ENCODE measurements at places on chromosomes 6 and 20.

DNA sequence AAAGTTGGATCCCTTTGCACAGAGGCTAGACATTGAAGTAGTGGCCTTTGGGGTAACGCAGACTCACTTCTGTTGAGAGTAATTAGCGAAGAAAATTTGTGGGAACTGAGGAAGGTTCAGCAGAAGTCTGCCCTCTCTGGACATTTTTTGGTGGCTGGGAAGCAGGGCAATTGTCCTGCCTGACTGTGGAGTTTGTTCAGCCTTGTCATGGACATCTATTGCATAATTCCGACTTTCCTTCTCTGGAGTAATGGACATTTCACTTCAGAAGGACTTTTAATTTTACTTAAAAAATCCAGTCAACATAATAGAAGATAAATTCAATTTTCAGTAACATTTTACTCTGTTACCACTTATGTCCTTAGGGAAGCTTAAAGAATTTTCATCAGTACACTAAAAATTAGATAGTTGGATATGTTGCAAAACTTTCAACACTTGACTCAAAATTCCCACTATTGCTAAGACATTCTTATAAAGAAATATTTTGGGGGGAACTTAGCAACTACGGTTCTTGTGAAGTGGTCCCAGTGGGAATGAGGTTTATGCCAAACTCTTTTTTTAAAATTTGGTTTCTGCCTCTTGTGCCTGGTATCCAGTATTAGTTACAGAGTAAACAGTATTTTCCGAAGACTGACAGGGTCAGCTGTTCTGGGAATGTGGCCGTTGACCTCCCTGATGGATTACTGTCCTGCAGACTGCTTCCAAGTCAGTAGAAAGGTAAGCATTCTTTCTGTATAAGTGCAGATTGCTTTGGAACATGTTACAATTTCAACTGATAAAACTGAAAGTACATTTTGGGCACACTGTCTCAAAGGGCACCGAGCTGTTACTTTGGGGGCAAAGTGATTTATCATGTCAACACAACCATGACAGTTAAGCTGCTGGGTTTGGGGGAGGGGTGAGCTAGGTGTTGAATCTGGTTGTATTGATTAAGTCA, 100.6 kb upstream of the MLIP start:
- DNase-seq: no peak

- DNase-seq: no peak
These were observed 6.8 kb upstream of the GMEB2 start for GRCh38 chr20:63633732-63634131.

DNA sequence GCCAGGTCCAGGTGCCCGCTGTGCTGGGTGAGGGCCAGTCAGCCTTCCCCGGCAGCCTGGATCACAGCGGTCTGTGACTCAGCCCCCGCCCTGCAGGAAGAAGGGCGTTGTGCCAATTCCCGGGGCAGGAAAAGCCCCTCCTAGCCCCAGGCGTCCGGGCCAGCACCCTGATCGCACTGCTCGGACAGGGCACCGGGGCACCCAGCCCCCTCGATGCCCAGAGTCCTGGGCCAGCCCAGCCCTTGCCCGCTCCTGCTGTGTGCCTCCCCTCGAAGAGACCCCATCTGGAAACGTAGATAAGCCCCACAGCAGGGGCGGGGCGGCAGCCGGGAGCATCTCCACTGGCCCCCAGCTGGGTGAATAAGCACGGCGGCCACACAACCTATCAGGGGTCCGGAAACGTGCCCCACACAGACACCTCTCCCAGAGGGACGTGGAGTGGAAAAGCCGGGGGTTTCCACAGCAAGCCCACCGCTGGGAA, 9.9 kb downstream of the LAMA5 start:
- DNase-seq: no peak

- peak; percentile 17 for DNase-seq
These were observed 57.2 kb upstream of the ARHGAP18 start for GRCh38 chr6:129766959-129767728.

DNA sequence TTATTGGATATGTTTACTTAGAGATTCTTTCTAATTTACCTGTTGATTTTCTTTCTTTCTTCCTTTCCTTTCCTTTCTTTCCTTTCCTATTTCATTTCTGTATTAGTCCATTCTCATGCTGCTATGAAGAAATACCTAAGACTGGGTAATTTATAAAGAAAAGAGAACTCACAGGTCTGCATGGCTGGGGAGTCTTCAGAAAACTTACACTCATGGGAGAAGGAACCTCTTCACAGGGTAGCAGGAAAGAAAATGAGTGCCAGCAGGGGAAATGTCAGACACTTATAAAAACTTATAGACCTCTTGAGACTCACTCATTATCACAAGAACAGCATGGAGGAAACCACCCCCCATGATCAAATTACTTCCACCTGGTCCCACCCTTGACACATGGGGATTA, 40.8 kb downstream of the HDAC2 start:
- DNase-seq: no peak

DNA sequence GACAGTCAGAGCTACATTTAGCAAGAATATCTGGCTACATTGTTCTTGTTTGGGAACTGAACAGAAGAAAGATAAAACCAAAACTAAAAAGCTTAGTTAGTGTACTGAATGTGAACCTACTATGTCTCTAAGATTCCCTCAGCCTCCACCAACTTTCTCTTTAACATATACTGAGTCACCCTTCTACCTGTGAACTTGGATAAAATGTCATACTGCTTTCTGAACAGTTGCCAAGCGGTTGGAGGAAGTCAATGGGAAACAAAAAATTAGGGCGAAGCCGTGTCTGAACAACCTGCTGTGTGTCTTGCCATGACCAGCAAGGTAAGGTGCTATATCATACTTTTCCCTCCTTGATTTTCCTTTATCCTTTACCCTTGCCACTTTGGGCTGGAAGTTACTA, 243.5 kb downstream of the BTBD9 start:
- no peak for DNase-seq

- DNase-seq: no peak
These were observed 8.9 kb downstream of the FITM2 start for GRCh38 chr20:44302026-44302669.

- DNase-seq: no peak
These were observed 125.6 kb upstream of the STXBP5 start for GRCh38 chr6:147078602-147079001.

DNA sequence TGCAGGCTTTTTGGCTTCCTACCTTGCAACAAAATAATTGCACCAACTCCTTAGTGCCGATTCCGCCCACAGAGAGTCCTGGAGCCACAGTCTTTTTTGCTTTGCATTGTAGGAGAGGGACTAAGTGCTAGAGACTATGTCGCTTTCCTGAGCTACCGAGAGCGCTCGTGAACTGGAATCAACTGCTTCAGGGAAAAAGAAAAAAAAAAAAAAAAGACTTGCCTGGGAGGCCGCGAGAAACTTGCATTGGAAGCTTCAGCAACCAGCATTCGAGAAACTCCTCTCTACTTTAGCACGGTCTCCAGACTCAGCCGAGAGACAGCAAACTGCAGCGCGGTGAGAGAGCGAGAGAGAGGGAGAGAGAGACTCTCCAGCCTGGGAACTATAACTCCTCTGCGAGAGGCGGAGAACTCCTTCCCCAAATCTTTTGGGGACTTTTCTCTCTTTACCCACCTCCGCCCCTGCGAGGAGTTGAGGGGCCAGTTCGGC, 420 bp downstream of the SOX4 start:
- no peak for DNase-seq

- no peak for DNase-seq
These were observed 18.3 kb downstream of the DSP start for GRCh38 chr6:7559651-7560385.

GRCh38 chr20:55596431-55596830, 408.9 kb downstream of the CBLN4 start:
- DNase-seq: no peak

GRCh38 chr20:34473262-34473883, 42.8 kb upstream of the DYNLRB1 start:
- DNase-seq: no peak

GRCh38 chr6:111793711-111794111, 79.5 kb downstream of the FYN start:
- DNase-seq: no peak

DNA sequence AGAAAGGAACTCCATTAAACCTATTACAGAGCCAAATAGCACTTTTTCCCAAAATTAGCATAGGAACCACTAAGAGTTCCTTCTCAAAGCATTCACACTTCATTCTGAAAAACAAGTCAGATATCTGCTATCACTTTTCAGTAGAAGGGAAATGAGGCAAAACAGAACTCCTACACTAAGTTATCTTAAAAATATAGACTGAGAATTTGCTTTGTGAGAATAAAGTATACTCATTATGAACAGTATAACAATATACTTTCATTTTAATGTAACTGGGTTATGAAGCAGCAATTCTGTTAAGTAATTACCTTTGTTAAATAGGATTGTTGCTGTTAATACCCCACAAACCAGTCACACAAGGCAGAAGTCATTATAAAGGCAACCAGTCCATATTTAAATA, 8.7 kb downstream of the MTRF1L start:
- DNase-seq: no peak

DNA sequence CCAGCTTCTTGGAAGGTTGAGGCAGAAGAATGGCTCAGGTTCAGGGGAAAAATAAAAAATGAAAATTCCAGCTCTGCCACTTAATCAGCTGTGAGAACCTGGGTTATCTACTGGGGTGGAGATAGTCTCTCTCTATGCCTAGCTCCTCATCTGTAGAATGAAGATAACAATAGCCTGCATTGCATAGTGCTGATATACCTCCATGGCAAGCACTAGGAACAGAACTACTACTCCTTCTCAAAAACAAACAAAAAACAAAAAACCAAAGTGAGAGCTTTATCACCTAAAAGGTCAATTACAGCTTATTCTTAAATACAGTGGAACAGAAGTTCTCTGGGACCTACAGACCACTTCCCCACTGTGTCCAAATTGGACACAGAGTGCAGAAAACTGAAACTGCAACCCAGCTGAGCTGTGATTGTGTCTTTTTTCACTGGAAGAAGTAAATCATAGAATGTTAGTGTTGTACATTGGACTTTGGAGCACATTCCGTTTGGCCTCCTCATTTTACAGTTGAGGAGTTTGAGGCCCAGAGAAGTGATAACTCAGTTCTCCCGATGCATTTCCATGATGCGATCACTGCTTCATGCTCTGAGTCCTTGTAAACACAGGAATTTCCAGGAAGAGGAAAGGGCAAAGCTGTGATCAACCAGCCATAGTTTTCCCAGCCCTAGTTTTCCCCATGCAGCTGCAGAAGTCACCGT, 23.3 kb downstream of the MTFR2 start:
- no peak for DNase-seq

- DNase-seq: no peak
These were observed 16.2 kb downstream of the ADGRB3 start for GRCh38 chr6:68651011-68651985.

DNA sequence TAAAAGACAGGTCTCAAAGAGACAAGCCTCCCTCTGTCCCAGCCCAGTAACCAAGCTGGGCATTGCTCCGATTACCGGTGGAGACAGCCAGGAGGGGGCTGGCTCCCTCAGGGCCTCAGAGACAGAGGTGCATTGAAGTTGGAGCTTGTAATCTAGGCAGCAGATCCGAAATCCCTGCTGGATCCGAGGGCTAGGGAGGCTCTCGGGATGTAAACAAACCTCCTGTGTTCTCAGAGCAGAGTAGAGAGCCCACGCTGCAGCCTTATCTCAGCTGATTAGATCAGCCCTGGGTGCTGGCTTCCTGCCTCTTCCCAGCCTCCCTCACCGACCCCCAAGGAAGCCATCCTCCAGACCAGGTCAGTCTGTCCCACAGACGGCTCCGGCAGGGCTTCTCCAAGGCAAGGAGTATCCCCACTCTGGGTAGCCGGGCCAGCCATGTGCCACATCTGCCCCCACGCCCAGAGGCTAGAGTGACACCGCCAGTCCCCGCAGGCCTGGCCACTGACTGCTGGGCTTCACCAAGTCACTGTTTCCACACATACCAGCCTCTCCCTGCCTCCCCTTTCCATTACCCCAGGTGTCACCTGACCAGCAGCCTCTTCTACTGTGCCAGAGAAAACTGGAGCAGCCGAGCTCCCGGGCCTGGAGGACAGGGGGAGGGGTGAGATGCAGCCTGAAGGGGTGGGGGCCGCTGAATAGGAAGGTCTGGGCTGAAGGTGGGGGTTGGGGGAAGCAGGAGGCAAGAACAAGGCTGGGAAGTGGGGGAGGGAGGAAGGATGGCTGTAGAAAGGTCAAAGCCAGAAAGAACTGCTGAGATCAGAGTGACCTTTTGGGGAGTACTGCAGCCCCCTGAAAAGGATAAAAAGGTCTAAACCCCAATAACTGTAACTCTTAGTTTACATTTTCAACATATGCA, 6.0 kb downstream of the SDC4 start:
- DNase-seq: no peak

DNA sequence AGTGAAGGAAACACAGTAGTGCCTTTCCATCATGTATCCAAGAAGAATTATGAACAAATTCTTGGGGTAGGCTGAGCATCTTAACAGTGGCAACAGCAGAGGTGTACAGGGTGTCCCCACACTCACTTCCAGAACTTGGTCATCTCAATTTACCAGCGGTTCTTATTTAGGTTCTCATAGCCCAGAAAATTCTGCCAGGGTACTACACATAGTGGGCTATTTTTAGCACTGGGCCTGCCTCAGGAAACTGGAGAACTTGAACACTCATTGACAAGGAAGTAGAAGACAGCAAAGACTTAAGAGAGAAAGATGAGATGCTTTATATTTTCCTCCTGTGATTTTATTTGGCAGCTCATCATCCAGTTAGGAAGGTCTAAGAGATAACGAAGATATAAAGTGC, 71.8 kb upstream of the PHIP start:
- no peak for DNase-seq

DNA sequence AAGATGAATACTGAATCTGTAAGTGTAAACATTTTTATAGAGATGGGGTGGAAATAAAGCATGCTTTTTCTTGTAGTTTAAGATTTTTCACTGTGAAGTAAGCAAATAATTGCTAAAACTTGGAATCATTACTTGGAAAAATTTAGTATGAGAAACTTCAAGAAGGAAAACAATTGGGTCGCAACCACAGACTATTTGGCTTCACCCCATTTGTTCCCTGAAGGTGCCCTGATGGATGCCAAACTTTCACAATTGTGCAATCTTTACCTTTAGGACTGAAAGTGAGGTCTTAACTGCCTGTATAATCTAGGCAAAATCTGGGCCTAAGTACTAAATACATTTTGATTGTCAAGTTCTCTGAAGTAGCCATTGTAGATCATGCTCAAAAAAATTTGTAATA, 330.1 kb downstream of the HDGFL1 start:
- no peak for DNase-seq

GRCh38 chr20:59652381-59652780, 48.0 kb downstream of the PHACTR3 start:
- no peak for DNase-seq

- DNase-seq: no peak
These were observed 109.8 kb downstream of the BACH2 start for GRCh38 chr6:90186637-90187371.

- DNase-seq: no peak
These were observed 78.0 kb downstream of the FGD2 start for GRCh38 chr6:37083243-37084138.

- DNase-seq: no peak
These were observed 4.3 kb downstream of the ATP5F1E start for GRCh38 chr20:59027741-59028320.

DNA sequence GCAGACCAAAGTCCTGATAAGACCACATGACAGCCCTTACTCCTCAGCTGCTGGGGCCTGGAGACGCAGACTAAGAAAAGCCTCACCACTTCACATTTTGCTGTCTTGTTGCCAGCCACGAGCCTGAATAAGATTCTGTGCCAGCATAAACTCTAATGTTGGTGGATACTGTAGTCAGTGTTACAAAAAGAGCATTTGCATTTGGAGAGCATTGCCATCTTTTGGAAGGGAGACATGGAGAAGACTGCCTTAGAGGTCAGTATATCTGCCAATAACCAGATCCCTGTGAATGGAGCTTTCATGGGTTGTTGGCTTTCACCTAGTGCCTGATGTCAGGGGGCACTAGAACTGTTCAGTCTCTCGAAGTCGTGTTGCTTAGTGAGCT, 315.2 kb downstream of the ZFAND3 start:
- DNase-seq: no peak

Measured in stimulated activated CD8-positive, alpha-beta memory T cell treated with anti-CD3 and anti-CD28 coated beads, Interleukin-7, amount 100 ng/mL, for 1 hour (primary cell).